ENCODE measurements at places on chromosomes 2 and 18.

- no peak for DNase-seq
Measured at GRCh38 chr2:126660971-126661370, 5.0 kb downstream of the GYPC start.

GRCh38 chr2:16303273-16303577 is 362.4 kb downstream of the CYRIA start:
- DNase-seq: no peak

GRCh38 chr2:190182071-190182524 is 119.6 kb upstream of the MSTN start:
- DNase-seq: no peak

DNA sequence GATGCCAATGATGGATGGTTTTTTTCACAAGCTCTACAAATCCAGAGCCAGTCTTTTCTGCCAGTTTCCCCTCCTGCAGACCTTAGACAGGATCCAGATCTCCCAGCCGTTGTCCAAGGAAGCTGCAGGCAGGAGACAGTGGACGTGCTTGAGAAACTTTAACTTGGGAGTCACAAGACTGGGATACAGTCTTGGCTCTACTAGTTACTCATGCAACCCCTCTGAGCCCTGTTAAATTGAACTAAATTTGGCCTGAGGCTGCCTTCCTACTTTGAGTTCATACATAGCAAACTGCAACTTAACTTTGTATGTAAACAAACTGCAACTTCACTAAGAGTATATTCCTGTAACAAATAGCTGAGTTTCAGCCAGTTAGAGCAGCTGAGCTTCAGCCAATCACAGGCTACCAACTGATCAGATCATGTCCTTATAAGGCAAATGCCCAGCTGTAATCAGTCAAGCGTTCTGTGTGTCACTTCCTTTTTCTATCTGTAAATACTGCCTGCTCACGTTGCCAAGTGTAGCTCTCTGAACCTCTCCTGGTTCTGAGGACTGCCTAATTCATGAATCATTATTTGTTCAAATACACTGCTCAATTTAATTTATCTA is 140.9 kb downstream of the CAPN13 start:
- no peak for DNase-seq

DNA sequence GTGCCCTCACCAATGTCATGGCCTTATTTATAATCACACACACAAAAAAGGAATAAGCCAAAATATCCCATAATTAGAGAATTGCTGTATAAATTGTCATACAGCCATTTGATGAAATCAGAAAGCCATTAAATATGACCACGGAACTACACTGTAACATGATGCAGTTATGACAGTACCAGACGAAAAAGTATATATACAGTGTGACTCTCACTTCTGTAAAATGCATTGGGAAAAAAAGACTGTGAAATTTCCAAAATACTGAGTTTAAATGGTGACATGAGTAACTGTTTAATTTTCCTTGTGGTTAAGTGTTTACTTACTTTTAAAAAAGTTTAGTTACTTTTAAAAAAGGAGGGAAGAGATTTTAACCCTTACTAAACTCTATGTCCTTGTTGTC is 25.4 kb downstream of the UXS1 start:
- no peak for DNase-seq
